Stomach (tissue), 19 donors: ENCODE measurements at places on chromosomes 2 and 18. TPM values are rescaled to one million over a fixed set of nuclear protein-coding genes. Genes with fewer than 3 reads are reported as not detected.

- no peak for DNase-seq
These were observed 28.3 kb upstream of the INSIG2 start for GRCh38 chr2:118059919-118060478.

DNA sequence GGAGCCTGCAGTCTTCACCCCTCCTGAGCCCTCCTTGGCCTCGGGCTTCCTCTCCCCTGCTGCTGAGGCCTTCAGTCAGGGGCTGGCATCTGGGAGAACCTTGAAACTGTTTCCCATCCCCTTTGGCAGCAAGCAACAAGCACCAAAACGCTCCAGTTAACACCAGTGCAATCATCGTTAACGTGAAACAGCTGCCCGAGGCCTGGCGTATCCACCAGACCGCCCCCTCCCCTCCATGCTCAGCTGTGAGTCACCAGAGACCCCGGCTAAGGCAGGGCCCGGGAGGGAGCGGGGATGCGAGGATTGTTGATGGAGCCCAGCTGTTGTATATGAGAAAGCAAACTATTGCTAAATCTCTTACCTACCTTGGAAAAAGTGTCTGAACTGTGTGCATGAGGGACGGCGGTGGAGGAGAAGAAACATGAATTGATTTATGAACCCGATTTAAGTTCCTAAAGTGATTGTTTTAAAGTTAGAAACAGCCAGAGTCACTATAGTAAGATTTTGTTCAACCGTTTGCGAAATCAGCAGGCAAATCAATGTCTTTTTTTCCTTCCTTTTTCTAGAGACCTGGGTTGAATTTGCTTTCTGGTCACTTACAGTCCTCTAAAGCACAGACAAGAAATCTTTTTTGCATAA is 5.2 kb downstream of the ZFP36L2 start:
- peak; percentile 94 for DNase-seq

GRCh38 chr2:141770530-141770929 is 360.3 kb downstream of the LRP1B start:
- no peak for DNase-seq

Gene ABCG5
- total RNA-seq: not detected

Gene SNRPD1
- total RNA-seq: 3.8 TPM

Gene AMER3
- not detected for total RNA-seq

Gene FAM117B
- total RNA-seq: 21.0 TPM

Gene C1QL2
- total RNA-seq: not detected

Gene PLCL1
- total RNA-seq: 2.2 TPM
